Tongue (tissue), 3 donors: ENCODE measurements at places on chromosomes 6 and 20.

GRCh38 chr20:47544852-47545251, 43.2 kb downstream of the NCOA3 start:
- DNase-seq, result no peak

GRCh38 chr6:91352878-91353277, 766.0 kb upstream of the MAP3K7 start:
- no peak for DNase-seq

- no peak for DNase-seq
Observed at GRCh38 chr6:46135176-46135575, 5.4 kb downstream of the ENPP4 start.

GRCh38 chr6:169251371-169251802, 2.3 kb downstream of the THBS2 start:
- peak; percentile 61 for DNase-seq

DNA sequence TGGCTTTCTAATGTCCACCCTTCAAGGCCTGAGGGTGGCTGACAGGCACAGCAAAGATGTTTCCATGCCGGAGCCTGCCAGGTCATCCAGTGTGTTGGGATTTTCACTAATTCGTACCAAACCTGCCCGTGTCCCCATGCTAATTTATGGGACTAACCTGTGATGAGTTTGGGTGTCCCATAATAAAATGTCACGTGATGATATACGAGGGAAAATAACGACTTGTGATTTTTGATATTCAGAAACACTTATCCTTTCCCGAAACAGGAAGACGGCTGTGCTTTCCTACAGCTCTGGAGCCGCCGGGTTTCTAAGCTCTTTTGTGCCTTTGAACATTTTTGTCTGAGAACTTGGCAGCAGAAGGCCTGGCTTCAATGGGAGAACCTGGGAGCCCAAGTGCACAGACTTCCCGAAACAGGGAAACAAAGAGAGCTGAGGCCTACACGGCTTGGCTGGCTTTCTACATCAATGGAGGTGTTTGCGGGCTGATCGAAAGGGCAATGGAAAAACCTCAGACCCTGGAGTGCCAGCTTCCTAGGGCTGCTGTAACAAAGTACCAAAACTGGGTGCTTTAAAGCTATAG, 171.9 kb upstream of the JARID2 start:
- DNase-seq, result no peak

DNA sequence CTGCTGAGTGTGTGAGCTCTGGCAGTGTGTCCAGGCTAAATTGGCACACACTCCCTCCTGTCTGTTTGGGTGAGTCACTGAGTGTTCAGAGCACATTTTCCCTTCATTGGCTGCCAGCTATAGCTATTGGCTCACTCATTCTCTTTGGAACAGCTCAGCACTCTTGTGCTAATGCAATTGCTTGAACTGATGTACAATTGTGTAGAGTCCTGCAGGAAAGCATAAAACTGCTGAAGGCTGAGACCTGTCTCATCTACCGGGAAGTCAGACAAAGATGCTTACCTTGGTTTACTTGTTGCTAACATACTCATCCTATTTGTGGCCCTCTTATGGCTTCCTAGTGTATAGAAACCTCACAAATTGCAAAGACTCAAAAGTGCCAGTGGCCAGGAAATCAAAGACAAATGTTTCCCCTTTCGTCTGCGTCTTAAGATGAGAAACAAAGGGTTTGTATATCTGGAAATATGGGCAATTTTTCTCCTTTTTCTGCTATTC, 351.0 kb downstream of the BCKDHB start:
- peak; percentile 90 for DNase-seq

- no peak for DNase-seq
Observed at GRCh38 chr20:1906361-1907051, 11.3 kb downstream of the SIRPA start.

GRCh38 chr20:6940048-6940447, 172.6 kb downstream of the BMP2 start:
- DNase-seq, result peak; percentile 45

DNA sequence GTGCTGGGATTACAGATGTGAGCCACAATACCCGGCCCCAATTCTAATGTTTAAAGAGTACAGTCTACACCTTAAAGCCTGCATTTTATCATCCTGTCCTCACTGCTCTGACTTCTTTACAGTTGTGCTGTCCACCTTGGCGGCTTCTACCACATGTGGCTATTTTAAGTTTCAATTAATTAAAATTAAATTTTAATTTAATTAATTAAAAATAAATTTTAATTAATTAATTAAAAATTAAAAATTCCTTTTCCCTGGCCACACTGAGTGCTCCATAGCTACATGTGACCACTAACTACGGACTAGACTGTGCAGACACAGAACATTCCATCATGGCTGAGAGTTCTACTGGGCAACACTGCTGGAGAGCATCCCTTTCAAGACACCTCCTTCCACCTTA, 27.4 kb downstream of the ATP9A start:
- DNase-seq, result no peak

DNA sequence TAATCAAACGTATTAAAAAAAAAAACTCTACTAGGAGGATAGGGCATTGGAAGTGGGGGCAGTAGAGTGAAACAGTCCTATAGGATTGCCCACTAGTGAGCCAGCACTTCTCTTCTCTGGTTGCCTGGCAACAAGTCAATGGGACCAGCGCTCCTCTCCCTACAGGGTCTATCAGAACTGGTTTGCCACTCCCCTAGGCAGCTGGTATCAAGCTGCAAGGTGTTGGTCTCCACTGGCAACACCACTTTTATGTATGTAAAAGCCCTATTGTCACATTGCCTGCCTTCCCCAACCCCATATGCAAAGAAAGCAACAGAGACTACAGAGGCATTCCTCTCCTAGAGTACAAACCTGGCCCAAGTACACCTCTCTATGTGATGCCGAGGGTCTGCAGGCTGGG, 166.9 kb upstream of the MCHR2 start:
- DNase-seq, result no peak

GRCh38 chr6:134374491-134375219, 56.7 kb upstream of the SGK1 start:
- no peak for DNase-seq

- no peak for DNase-seq
Observed at GRCh38 chr6:108851756-108852155, 3.5 kb downstream of the ARMC2 start.

DNA sequence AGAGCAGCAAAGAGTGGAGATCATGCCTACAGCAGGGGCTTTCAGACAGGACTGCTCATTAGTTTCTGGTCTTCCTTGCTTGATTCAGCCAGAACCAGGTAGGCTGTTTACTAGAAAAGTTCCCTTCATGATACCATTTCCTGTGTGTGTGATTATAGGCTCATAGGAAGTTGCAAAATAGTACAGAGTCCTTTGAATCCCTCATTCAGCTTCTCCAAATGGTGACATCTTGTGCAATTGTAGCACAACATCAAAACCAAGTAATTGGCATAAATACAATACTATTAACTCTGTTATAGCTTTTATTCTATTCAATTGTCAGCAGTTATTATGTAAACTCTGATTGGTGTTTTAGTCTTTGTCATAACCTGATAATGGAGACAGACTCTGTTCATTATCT, 347.3 kb upstream of the CDH4 start:
- DNase-seq, result no peak

GRCh38 chr6:4446982-4447381, 311.6 kb upstream of the ECI2 start:
- no peak for DNase-seq

GRCh38 chr6:149559389-149559788, 6.8 kb upstream of the GINM1 start:
- no peak for DNase-seq

DNA sequence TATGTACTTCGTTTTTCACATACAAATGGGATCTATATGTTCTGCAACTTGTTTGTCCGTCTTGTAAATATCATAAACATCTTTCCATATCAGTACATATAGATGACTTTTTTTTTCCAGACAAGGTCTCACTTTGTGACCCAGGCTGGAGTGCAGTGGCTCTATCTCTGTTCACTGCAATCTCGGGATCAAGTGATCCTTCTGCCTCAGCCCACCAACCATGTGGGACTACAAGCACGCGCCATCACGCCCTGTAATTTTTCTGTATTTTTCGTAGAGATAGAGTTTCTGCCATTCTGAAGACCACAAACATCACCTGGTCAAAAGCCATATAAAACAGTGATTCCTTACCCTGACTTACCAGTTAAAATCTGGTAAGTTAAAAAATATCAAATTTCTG, 37.7 kb upstream of the SYNCRIP start:
- no peak for DNase-seq

DNA sequence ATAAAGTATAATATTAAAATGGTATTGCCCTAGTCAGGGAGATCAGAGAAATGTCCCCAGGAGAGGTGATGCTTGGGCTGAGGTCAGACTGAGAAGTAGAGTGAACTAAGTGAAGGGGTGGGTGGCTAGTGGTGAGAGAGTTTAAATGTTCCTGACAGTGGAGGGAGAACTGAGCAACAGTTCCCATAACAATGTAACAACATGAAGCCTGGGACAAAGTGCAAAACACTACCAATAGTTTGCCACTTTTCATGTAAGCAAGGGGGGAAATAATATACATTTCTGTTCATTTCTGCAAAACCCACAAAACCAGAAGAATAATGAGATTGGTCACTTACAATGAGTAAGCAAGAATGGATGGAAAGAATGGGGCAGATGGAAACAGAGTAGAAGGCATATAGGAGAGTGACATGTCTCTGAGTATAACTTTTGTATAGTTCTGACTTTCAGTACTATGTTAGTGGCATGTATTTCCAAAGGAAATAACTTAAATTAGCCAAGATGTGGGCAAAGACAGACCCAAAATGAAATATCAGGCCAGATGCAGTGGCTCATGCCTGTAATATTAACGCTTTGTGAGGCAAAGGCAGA, 13.3 kb upstream of the FAXC start:
- no peak for DNase-seq

- DNase-seq, result no peak
Observed at GRCh38 chr6:21883595-21884328, 290.2 kb downstream of the SOX4 start.

- peak; percentile 70 for DNase-seq
Observed at GRCh38 chr6:74199215-74199915, 503.4 kb downstream of the CD109 start.

- no peak for DNase-seq
Observed at GRCh38 chr6:3592371-3592941, 135.6 kb upstream of the SLC22A23 start.

GRCh38 chr6:135832166-135832565, 19.3 kb upstream of the PDE7B start:
- no peak for DNase-seq

DNA sequence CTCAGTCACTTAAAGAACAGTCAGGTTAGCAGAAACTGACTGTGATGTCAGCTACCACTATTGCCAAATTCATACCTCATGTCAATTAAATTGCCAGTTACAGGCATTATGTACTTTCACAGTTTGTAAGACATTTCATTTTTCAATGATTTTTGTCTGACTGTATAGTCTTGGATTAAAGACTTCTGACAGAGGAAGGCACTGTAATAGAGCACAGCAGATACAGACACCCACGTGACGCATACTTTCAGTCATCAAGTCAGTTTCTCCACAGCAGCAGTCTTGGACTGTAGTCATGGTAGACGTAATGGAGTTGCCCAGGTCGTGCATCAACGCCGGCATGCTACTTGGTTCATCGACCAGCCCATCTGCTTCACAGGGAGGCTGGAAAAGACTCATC, 29.5 kb upstream of the ELOVL5 start:
- no peak for DNase-seq

GRCh38 chr6:2355150-2355549, 109.7 kb upstream of the GMDS start:
- DNase-seq, result peak; percentile 17

DNA sequence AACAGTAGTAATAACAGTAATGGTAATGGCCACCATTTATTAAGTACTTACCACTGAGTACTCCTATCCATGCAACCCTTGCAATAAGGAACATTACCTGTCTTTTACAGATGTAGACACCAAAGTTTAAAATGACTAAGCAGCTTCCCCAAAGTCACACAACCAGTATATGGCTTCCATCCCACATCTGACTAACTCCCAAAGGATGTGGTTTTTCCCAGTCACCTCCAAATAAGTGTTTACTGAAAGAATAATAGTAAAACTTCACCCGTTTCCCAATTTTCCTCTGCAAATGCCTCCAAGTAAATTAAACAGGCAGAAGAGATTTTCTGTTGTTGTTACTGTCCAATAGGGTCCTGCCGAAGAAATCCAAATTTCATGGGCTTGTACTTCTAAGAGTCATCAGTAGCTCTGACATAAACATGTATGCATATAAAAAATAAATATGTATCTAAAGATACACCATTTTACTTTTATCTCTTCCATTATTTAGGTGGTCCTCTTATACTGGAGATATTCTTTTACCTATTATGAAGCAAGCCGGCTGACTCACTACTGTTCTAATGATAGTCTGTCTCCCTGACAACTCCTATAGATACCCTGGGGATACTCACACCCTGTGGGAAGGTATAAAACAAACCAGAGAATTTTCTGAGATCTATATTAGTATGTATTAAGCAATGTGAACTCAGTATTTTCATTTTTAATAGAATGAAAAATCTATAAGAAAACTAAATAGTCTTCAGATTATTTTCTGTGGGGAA, 77.9 kb upstream of the ID4 start:
- no peak for DNase-seq

- DNase-seq, result no peak
Observed at GRCh38 chr6:138093632-138094031, 13.6 kb downstream of the PERP start.

DNA sequence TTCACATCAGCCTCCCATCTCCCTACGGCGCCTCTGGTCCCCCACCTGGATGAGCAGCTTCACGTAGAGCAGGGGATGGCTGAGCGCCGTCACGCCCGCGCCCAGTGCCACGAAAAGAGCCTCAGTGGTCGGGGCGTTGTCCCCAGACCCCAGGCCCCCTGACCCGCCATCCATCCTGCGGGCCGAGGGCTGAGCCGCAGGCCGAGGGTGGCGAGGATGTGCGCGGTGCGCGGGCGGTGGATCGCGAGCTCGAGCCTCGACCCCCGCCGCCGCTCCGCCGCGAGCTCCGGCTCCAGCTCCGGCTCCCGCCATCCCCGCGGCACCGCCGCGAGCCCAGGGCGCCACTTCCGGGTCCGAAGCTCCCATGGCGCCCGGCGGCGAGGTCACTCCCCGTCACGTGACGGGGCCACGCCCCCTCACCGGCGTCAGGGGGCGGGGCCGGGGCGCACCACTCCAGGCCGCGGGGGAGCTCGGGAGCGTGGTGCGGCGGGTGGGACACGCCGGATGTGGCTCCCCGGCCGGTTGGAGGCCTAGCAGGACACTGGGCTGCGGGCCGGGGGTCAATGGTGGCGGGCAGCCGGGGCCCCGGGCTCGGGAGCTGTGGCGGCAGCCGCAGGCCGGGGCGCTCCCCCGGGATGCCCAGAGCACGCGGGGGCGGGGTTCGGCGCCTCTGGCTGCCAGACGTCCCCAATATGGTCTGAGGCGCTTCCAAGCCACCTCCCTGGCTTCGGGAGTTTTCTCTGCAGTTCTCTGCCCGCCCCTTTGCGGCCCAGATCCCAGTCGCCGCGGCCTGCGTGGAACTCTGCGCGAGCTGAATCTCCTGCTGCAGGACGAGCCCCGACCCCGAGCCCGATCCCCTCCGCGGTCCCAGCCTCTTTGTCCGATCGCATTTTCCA, at the start of gene MTCH1:
Gene MTCH1 (minus strand): TSS at position 389 of the 896 bp plus-strand sequence. CDS start 23 bp downstream, at position 366.
- DNase-seq, result peak; percentile 95

- no peak for DNase-seq
Observed at GRCh38 chr6:78832091-78832808, 35.1 kb upstream of the IRAK1BP1 start.
